ENCODE measurements at places on chromosomes 4 and X. TPM values are rescaled to one million over a fixed set of nuclear protein-coding genes. Genes with fewer than 3 reads are reported as not detected.

- DNase-seq = no peak
Measured at GRCh38 chr4:158411269-158411668, 110.4 kb upstream of the RXFP1 start.

DNA sequence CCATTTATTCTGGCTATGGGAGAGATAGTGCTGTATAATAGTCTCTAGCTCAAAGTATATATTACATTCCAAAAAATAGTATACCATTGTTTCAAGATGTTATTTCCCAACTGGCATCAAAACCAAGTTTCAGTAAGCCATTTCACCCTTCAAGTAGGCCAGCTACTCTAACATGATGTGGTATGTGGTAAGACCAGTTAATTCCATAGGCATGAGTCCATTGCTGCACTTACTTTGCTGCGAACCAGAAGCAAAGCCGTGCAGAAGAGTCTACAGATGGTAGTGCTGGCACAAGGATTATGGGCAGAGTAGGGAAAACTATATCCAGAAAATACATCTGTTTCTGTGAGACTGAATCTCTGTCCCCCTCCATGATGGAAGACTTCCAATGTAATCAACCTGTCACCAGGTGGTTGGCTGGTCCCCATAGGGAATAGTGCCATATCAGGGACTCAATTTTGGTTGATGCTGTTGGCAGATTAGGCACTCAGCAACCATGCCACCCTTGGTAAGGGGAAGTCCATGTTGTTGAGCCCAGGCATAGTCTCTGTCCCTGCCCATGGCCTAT lies 49.8 kb upstream of the HSD17B10 start:
- DNase-seq = no peak

GRCh38 chrX:150575419-150575814 lies 7.0 kb downstream of the MTM1 start:
- no peak for DNase-seq

DNA sequence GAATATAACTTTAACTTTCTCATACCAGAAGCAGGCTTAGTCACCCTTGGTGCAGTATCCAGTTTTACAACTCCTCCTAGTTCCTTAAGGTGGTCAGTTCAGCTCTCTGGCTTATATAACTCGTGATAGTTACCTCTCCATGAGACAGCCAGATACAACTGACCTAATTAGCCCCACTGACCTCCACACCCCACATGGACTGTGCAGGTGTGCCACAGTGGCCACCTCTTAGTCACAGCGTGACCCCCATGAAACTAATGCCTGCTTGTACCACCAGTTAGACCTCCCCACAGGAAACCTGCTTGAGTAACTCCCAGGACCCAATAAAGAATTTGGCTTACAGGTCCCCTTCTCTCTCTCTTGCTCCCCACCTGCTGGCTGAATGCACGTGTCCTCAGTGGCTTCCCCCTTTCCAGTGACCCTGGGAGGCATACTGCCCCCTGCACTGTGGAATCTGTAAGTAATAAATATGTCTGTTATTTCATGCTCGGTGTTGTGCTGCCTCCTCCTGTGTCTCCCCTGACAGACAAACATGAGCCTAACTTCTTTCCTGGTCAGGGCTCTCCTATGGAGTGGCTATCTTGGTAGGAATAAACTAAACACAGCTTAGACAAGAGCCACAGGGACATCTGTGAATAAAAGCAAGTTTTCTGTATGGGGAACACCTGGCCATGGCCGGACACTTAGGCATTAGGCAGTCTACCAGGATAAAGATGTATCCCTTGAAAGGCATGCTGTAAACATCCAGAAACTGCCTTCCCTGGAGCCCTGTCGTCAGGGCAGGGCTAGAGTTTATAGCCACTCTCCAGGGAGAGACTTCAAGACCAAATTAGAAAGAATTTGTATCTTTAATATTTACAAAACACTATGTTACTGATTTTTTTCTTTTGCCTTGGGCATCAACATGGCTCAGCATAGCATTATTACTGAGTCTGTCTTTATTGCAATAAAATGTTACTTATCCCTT lies 209.7 kb upstream of the BOD1L1 start:
- no peak for DNase-seq

GRCh38 chr4:180636696-180637404 lies 1606.4 kb upstream of the TENM3 start:
- DNase-seq = no peak

DNA sequence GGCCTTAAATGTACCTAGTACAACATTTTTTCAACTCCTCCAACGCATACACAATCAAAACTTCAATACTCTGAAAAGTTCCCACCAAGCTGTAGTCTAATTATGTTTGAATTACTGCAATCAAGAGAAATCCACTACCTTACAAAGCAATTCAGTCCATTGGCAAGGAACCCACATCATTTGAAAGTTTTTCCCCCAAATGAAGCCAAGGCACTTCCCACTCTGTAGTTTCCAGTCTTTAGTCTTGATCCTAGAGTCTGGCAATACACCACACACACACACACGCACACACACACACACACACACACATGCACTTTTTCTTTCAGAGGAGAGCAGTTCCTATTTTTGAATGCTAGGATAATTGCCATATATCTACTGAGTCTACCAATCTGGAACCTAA lies 79.6 kb downstream of the ANTXR2 start:
- DNase-seq = no peak

Gene DDIT4L
- 1.4 TPM for total RNA-seq

Gene SMPX
- 732 TPM for total RNA-seq

Measured in cardiac septum (tissue), 1 donor.